ENCODE measurements at places on chromosomes 7 and 10. TPM values are rescaled to one million over a fixed set of nuclear protein-coding genes. Genes with fewer than 3 reads are reported as not detected.

The ADO gene
- total RNA-seq: 20.4 TPM

The CNNM1 gene
- total RNA-seq: 22.8 TPM

The SPDYE6 gene
- total RNA-seq: not detected

The INSYN2A gene
- total RNA-seq: 1.6 TPM

The GPR26 gene
- total RNA-seq: not detected

The UNCX gene
- total RNA-seq: not detected

The TRIM74 gene
- not detected for total RNA-seq

The ELOVL3 gene
- total RNA-seq: 0.25 TPM

The CPXM2 gene
- not detected for total RNA-seq

The CTAGE4 gene
- total RNA-seq: not detected

The CLRN3 gene
- not detected for total RNA-seq

The TSPAN12 gene
- 0.34 TPM for total RNA-seq

The TRIP6 gene
- total RNA-seq: 52.4 TPM

The PILRA gene
- 3.6 TPM for total RNA-seq

The CHST3 gene
- 61.9 TPM for total RNA-seq

The CALHM1 gene
- not detected for total RNA-seq

The CPA2 gene
- 0.11 TPM for total RNA-seq

The ITGA8 gene
- not detected for total RNA-seq
